ENCODE measurements at places on chromosomes 1 and 21.

- peak; percentile 27 for DNase-seq
Measured at GRCh38 chr1:203038891-203039608, 12.8 kb downstream of the PPFIA4 start.

DNA sequence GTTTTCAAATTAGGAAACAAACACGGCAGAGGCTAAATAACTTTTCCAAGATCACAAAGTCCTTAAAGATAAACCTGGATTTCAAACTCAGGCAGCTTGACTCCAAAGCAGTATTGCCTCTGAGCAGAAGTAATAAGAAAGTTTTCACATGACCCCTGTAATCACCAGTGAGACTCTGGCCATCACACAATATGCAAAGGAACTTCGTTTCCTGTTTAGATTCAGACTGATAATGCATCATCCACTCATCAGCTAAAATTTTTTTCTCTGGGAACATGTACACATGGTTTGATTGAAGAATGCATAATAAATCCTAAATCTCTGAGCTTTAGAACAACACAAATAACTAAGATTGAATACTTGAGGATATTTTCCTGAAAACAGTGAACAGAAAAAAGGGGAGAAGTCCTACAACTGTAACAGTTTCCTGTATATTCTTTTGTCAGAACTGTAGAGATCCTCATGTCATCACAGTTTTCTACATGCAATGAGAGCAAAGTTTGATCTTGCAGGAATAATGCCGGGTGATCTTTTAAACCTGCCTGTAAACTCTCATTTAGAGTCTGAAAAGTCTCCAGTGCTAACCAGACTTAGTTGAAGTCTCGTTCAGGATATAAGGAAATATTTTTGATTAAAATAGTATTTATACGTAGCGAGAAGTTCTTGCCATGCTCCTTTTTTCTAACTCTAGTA lies 225.3 kb downstream of the SPATA17 start:
- no peak for DNase-seq

DNA sequence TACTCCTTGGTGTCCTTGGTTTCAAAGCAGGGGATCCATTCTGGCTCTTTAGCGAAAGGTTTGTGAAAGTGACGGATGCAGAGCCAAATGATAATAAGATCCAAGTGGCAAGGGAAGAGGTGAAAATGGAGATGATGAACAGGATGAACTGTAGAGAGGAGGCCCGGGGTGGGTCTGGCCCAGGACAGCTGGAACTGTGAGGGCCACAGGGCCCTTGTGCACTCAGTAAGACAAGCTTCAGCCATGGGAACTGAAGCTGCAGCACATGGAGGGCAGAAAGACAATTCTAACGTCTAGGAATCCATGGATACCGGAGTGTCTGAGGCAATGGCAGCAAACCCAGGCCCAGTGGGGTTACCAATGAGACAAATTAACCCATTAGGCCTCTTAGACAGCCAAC lies 4.8 kb downstream of the KCNA2 start:
- no peak for DNase-seq

DNA sequence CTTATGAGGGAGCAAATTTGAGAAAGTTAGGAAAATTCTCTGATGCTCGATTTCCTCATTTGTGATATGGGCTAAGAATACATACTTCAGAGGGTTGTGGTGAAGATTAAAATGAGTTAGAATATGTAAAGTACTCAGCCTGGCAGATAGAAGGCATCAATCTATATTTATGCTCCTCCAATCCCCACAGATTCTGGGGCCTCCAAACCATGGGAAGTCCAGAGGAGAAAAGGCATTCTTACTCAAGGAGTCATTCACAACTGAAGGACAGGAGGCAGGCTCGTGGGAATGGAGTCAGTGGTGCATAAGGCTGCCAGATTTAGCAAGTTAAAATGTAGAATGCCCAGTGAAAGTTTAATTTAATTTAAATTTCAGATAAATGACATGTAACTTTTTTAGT lies 330.0 kb upstream of the POU3F1 start:
- no peak for DNase-seq

DNA sequence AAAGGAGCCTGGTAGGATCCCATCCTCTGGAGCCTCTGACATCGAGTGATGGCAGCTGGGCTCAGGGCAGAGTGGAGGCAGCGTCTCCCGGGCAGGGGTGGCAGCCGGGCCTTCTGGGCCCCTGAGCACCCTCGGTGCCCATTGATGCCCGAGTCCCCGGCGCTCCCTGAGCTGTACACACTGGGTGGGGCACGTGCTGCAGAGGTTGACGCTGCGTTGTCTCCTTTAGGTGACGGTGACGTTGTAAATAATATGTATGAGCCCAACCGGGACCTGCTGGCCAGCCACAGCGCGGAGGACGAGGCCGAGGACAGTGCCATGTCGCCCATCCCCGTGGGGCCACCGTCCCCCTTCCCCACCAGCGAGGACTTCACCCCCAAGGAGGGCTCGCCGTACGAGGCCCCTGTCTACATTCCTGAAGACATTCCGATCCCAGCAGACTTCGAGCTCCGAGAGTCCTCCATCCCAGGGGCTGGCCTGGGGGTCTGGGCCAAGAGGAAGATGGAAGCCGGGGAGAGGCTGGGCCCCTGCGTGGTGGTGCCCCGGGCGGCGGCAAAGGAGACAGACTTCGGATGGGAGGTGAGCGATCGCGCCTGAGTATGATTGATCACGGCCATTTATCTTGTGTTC lies 117.0 kb downstream of the PRDM16 start:
- DNase-seq = no peak
